GM23248 (cell line): ENCODE measurements at places on chromosomes 3 and 15.
A peak's percentile ranks its signal among the peaks of the same experiment; 100 is the strongest.

DNA sequence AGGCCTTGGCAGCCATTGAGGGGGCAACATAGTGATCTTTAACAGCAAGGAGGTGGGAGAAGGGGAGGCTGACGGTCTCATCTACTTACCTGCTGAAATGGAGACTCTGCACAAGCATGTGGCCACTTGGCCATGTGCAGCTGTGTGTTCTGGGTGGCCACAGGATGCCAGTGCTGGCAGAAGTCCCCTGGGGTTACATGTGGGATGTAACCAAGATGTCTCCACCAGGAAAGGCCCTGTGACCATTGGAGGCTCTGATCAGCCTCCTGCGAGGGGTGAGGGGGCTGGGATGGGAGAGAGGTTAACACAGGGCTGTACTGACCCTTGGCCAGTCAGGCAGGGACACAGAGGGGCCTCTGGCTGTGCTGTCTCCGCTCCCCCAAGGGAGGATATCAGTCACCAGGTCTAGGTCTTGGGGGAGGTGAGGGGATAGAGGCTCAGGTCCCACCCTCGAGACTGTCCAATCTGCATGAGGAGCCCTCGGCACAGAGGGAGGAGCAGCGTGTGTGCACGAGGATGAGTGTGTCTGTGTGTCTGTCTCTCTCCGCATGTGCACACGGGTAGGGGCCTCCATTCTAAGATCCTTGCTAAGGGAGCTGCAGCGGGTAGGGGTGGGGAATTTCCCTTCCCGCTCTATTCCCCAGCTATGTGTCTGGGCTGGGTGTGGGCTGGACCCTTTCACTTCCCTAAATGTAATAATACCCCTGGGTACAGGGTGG, 19.5 kb downstream of the PRKCD start:
- no peak for DNase-seq

DNA sequence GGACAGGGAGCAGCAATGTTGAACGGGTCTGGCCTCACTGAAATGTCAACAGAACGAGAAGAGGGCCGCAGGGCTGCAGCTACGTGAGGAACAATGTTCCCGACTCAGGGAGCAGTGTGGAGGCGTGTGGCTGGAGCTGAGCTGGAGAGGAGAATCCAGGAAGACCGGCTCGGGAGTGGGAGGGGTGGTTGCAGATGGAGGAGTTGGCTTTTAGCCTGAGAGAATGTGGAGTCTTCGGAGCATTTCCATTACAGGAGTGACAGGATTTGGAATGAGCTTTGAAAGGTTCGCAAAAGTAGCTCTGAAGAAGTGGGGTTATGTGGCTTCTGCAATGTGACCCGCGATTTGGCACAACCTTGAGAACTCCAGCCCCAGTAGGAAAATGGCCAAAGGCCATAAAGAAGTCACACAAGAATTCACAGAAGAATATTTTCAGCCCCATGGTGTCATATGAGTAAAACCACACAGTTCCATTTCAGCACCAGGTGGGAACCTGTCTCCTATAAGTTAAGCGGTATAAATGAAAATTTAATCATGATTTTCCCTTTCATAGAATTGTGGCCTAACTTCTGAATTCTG, 78.8 kb upstream of the NSMCE3 start:
- DNase-seq = peak; percentile 6

- peak; percentile 86 for DNase-seq
These were observed 4.3 kb downstream of the DAZL start for GRCh38 chr3:16600780-16601536.

DNA sequence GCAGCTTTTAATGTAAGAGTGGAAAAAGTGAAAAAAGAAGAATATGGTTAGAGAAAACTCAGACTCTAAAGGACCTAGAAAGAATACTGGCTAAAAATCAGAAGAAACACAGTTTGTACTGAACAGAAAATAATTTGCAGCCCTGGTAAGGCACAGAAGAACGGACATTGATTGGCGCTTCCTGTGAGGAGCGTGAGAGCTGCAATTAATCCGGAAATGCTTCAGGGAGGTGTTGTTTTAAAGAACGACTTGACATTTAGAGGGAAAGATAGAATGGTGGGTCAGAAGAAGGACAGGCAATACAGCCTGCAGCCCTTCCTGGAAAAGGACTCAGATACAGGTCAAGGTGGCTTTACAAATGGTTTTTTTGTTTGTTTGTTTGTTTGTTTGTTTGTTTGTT, 151.3 kb upstream of the TSC22D2 start:
- DNase-seq = no peak

DNA sequence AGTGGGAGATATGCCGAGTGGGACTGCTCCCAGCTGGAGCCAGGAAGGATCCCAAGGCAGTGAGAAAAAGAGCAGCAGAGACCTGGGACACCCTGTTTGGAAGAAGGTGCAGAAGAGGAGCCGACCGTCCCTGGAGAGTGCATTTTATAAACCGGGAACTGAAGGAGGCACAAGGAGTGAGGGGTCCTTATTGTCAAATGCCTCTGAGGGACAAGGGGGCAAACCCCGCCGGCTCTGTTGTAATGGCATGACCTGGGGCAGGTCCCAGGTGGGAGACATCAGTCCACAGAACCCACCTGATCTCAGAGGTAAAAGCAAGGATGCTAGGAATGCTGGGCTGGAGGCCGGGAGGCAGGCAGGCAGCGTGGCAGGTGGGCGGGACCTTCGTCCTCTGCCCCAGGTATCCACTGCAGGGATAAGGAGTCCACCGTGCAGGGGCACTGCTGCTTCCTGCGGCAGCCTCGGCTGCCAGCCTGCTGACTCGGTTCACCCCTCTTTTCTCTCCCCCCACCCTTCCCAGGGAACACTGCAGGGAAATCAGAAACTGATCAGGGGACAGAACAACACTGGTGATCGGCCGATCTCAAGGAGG, 26.9 kb downstream of the ADAMTS17 start:
- no peak for DNase-seq

DNA sequence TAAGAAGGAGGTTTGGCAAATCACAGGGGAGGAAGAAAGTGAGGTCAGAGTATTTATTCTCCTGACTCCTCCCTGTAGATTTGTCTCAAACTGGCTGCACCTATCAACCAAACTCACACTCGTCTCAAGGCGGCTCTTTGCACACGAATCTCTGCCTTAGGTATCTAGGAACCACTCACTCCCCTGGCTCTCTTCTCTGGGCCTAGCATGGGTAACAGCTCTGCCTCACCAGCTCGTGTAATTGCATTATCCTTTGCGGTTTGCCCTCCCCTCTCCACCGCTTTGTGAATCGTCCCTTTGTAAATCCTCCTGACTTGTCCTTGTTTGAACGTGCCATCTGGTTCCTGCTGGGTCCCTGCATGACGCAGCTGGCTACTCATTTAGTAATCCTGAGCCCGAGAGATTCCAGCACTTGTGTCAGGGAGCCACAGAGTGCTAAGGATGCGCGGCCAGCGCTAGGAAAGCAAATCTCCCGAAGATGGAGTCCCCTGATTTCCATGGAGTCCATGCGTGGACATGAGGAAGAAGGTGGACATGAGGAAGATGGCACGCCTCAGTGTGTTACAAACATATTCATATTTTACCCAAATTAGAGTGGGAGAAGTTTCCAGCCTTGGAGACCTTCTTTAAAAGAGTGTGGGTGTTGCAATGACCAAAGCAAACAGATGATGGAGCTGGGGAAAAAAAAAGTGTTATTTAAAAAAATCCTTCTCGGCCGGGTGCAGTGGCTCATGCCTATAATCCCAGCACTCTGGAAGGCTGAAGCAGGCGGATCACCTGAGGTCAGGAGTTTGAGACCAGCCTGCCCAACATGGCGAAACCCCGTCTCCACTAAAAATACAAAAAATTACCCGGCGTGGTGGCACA, 26.7 kb downstream of the NRROS start:
- DNase-seq = peak; percentile 82

DNA sequence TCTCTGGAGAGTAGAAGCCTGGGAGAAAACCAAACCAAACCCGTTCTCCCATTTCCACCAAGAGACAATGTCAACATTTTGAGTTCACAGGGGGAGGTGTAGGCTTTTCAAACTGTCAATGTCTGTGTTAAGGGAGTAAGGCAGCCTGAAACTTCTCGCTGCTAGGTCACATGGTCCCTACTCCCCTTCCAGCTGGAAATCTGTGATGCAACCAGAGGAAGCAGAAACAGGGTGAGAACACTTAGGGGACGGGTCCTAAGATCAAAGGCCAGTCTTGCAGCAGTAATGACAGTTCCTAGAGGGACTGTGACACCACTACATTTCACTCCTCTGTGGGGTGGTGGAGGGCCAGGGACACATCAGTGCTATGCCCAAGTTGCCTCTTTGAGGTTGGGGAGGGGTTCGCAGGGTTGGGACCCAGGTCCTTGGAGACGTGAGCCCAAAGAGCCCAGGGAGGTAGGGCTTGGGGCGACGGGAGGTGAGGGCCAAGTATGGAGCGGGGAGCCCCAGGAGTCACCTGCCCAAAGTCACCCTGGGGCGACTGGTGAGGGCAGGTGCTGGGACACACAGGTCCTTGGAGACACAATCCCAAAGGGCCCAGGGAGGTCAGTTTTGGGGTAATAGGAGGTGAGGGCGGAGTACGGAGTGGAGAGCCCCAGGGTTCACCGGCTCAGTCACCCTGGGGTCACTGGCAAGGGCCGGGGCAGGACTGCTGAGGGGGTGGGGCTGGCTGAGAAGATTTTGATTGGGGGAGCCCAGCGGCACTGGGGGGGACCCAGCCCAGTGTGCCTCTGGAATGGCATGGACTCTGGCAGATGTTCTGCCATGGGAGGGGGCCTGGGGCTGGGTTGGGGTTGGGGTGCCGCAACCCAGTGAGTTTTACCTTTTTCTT, 582 bp downstream of the GOLGA6L2 start:
- no peak for DNase-seq

DNA sequence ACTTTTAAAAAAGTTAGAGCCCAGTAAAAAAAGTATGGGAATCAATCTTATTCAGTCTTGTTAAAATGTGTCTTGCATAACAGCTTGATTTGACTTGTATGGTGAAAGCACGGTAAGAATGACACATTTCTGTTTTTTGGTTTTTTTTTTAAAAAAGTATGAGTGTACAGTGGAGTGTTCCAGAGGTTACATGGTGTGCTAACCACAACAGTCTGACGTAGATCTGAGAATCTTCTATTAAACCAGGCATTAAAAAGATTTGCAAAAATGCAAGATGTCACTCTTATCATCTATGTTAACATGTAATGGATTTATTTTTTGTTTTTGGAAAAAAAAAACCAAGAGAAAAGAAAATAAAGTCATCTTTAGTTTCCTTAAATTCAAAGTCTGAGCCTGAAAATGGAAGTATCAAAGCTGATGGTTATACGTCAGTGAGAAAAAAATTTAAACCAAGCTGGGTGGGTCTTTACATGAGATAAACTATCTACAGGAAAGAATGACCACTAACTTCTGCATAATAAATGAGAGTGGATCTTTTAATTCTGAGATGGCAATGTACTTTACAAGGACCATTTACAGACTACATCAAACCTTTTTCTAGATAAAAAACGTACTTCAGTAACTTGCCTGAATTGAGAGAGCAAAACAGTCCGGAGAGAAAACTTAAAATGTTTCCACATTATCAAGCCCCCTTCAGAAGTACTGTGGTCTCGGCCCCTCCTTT, 1.6 kb downstream of the GABPB1 start:
- peak; percentile 92 for DNase-seq

DNA sequence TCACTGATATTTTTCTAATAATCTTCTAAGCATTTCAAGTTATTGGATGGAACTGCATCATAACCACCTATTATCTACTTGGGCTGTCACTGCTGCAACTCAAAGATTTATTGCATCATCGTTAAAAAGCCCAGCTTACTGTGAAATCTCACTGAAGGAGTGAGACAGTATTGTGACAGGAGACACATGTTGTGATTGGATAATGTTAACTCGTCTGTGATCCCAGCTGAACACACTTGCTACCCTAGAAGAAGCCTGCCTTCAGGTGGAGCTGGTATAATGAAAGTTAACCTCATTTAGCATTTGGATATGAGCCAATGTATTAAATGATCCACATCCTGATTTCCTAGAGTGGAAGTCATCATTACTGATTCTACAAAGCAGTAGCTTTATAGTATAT, 138.1 kb downstream of the MAP2K5 start:
- DNase-seq = no peak

DNA sequence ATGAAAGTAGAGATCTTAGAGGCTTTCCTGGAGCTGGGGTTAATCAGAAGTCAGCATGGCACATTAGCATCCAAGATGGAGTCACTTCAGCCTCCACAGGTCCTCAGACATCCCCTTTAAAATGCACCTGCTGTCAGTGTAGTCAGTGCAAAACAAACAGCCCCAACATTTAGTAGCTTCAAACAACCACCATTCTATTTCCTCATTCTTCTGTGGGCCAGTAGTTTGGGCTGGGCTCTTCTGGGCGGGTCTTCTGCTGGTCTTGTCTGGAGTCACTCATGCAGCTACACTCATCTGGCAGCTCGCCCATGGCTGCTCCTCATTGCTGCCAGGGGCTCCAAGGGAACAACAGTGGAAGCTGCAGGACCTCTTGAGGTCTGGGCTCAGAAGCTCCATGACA, 99.9 kb downstream of the TLE3 start:
- DNase-seq = peak; percentile 61

GRCh38 chr3:125078951-125079674, 23.3 kb upstream of the HEG1 start:
- no peak for DNase-seq

GRCh38 chr3:59046839-59047238, 3.0 kb downstream of the CFAP20DC start:
- DNase-seq = no peak

DNA sequence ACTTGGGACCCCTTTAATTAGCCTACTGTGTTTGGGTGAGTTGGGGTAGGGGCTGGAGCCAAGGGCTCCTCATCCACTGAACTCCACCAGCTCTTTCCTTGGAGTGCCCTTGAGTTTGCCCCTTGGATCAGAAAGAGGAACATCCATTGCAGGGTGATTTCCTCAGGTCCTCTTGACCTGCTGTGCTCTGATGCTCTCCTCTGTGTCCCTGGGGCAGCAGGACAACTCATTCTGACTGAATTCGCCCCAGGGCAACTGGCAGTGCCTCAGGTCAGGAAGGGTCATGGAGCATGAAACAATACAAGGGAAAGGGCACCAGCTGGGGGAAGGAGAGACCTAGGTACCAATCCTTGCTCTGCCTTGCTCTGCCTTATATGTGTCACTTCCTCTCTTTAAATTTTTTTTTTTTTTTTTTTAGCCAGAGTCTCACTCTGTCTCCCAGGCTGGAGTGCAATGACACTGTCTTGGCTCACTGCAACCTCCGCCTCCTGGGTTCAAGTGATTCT, 47.8 kb downstream of the BSN start:
- DNase-seq = no peak

DNA sequence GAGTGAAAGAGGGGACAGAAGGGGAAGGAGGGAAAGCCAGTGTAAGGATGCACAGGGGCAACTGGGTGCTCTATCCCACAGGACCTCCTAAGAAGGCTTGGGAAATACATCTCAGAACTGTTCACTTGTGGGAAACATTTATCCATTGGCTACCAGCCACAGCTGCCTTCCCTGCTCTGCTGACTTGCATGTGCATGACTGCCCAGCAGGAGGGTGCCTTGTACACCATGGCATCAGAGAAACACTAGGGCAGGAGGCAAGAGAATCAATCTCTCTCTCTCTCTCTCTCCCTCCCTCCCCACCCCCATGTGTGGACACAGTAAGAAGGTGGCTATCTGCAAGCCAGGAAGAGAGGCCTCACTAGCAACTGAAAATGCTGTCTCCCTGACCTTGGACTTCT, 62.9 kb upstream of the ZBTB38 start:
- peak; percentile 75 for DNase-seq
